Activated naive CD4-positive, alpha-beta T cell (primary cell): ENCODE measurements at places on chromosomes 11 and 22.

DNA sequence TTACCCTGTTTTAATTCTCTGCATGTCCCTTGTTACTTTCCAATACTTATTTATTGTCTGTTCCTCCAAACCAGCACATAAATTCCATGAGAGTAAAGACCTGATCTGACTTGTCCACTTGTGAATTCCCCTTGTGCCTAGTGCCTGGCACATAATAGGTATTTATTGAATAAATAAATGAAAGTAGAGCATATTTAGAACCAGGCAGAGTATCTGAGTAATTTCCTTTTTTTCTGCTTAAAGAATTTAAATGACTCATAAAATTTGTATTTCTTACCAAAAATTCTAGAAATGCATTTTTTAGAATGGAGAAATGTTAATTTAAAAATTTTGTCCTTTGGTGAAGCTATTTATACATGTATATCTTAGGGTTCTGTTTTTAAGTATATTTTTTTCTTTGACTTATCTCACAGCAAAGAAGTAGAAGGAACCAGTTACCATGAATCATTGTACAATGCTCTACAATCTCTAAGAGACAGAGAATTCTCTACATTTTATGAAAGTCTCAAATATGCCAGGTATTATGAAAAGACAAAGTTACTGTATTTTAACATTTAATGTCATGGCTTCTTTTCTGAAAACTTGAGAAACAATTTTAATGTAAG lies 96.8 kb downstream of the ATM start:
- no peak for DNase-seq

DNA sequence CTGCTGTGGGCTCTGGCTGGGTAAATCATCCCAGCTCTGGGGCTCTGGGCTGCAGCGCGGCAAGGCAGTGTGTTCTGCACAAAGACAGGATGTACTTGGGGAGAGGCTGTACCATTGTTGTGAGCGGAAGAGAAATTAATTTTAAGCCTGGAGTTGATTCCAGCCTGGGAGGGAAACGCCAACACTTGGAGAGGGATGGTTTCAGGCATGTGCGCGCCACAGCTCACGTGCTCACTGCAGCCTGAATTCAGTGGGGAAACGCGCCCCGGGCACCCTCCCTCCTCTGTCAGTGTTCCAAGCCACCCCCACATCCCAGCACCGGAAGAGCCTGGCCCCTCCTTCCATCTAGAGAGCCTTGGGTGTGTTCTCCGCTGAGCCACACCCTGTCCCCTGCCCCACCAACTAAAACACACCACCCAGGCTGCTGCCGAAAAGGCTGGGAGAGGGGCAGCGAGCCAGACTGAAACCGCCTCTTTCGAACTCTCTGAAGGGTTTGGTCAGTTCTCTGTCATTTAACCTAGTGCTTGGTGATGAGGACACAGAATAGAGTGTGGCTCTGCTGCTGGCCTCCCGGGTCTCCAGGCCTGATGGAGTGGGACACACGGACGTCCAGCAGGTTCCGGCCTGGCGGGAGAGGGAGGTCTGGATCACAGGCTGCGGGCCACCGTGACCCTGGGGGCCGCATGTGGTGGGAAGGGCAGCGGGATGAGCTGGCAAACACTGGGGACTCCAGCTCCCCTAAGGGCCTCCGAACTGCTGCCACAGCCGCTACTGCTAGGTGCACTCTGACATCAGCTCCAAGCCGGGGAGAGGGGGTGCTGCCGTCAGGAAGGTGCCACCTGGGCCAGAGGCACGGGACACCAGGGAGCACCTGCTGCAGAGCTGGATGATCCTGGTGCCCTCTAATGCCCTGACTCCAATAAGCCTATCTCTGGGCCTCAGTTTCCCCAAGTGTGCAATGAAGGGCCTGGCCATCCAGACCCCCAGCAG lies 230.8 kb downstream of the CTTN start:
- no peak for DNase-seq

GRCh38 chr22:44206330-44206645 lies 25.6 kb downstream of the PARVG start:
- no peak for DNase-seq

GRCh38 chr11:117589063-117589462 lies 208.0 kb downstream of the DSCAML1 start:
- DNase-seq: no peak

DNA sequence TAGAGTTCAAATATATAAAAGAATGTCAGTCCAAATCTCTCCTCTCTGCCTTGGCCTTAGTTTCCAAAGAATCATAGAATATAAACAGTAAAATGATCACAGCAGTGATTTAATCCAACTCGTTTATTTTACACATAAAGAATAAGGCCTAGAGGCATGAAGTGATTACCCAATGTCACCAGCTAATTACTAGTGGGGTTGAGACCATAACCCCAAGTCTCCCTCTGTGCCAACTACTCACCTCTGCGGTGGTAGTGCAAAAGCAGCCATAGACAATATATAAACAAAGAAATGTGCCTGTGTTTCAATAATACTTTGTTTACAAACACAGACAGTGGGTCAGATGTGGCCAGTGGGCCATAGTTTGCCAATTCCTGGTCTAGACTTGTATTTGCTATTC lies 96.6 kb upstream of the FAT3 start:
- no peak for DNase-seq

- DNase-seq: no peak
Measured at GRCh38 chr11:116427903-116428637, 344.7 kb downstream of the BUD13 start.

DNA sequence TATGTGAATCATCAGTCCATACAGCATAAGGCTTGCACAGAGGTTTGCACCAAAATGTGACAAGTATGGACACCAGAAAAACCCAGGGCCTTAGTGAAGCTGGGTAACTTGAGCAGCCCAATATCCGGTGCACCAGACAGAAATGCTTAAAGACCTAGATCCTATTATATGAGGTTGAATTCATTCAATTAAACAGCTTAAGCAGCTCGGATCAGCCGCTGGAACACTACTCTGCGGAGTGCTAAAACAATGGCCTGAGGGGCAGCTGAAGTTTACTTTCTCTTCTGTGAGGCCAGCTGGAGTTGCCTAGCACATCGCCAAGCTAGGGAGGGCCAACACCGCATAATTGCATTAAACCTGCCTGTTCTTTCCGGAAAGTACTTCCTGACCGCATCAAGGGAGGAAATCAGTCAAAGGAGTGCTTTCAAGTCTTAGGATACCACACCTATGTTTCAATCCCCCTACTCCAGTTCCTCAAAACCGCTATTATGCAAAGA lies 17.0 kb upstream of the FAM181B start:
- DNase-seq: no peak

- no peak for DNase-seq
Measured at GRCh38 chr22:44658311-44658953, 43.6 kb upstream of the PRR5 start.

- DNase-seq: no peak
Measured at GRCh38 chr11:86483940-86484794, 109.5 kb downstream of the CCDC81 start.

DNA sequence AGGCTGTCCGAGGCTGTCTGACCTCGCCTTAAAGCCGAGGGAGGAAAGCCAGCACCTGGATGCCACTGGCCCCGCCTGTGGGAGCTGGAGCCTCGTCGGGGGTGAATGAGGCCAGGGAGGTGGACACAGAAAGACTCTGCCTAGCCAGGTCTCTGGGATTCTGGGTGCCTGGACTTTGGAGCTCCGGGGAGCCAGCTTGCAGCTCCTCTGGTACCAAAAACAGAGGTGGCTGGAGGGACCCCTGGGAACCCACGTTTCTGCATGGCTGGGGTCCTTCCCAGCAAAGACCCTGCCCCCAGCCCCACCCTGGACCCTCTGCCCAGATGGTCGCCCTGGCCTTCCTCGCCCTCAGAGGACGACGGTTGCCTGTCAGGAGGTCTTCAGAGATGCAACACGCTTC lies 239.7 kb downstream of the BRD1 start:
- DNase-seq: no peak

DNA sequence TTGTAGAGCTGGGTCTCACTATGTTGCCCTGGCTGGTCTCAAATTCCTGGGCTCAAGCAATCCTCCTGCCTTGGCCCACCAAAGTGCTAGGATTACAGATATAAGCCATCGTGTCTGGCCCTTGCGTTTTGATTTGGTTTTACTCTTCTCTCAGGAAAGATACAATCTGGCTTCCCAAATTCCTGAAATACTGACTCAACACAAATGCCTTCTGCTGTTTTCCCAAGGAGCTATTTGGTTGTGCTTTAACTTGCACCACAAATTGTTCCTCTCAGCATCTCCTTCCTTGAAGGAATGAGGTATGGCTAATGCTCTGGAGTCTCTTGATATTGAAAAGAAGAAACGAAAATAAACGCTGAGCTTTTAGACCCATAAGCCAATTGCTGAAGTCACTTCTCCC lies 110.0 kb upstream of the PAX6 start:
- DNase-seq: no peak

DNA sequence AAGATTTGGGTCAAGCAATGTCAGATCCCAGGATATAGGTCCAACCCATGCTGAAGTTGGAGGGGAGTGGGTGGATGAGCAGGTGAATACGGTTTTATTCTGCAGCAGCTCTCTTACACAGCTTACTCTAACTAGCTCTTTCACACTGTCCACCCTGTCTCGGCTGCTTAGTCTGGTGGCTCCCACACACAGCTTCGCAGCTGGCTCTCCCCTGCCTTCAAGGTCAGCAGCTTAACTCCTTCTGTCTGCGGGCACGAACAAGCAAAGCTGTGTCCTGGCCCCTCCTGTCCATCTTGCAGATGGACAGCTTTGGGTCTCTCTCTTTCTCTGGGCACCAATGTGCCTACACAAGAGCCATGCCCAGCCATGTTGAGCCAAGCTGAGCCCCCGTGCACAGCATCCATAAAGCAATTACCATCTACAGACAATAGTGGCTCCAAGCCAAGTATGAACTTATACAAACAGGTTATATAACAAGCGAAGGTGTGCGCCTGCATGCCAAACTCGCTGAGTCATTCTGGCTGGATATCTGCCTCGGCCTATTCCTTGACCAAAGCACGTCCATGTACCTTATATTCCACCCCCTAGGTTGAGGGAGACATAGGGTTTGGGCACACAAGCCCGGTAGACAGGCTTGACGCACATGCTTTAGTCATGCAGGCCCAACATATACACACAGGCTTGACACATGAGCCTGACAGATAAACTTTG lies 1307.8 kb upstream of the RAG2 start:
- DNase-seq: no peak

DNA sequence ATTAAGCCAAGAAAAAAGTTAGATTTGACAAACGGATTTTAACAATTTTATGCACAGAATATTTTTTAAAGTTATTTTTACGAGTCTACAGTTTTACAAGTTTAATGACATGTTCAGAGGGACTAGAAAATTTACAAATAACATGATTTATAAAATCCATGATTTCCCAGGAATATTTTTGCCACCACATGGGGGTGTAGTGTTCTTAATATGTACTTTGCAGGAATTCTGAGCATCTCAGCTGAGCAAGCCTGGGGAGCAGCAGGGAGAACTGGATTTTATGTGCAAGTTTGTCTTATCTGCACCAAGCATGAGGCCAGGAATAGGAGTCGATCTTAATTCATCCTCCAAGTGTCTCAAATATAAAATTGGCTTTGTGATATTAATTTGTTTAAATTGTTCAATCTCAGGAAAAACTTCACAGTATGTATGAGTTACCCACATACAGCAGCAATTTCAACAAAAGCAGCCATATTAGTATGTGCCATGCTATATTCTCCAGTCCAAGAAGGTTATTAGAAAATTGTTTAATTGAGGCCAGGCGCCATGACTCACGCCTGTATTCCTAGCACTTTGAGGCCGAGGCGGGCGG lies 826.3 kb downstream of the DLG2 start:
- no peak for DNase-seq

GRCh38 chr11:13358596-13359270 lies 81.1 kb downstream of the BMAL1 start:
- DNase-seq: no peak

- peak; percentile 35 for DNase-seq
Measured at GRCh38 chr11:118343981-118344515, at the start of gene CD3G. CD3G (plus strand) TSS chr11:118344344; CDS start chr11:118344424, 80 bp downstream.

- no peak for DNase-seq
Measured at GRCh38 chr11:1877211-1878136, 14.2 kb downstream of the PRR33 start.

GRCh38 chr11:109680127-109680526 lies 258.1 kb downstream of the C11orf87 start:
- DNase-seq: no peak

GRCh38 chr22:46449974-46450745 lies 87.3 kb downstream of the CELSR1 start:
- no peak for DNase-seq

DNA sequence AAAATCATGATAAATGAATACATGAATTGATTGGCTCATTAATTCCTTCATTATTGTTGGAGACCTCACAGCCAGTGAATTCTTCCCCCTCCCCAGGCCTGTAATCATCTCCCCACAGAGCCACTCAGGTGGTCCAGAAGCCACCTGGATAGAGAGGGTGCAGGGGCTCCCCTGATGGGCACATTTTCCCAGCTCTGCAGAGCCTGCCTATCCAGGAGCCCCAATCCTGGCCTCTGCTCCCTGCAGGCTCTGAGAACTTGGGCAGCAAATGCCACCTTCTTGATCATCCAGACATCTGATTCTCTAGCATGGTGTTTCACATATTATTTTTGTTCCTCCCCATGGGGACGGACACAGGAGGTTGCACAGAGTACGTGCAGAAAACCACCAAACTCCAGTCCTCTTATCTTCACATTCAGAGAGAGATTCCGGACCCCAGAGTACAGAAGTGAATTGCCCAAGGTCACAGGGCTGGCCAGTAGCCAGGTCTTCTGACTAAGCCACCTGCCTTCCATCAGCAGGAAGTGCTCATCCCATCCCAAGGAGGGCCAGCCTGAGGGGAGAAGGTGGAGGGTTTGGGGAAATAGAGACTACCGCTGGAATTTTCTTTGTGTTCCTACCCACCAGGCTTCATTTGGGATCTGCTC lies 348.0 kb downstream of the BUD13 start:
- DNase-seq: no peak

GRCh38 chr22:26585104-26585790 lies 4.7 kb downstream of the TPST2 start:
- no peak for DNase-seq

GRCh38 chr11:2883640-2883978 lies 2.0 kb downstream of the CDKN1C start:
- DNase-seq: no peak

DNA sequence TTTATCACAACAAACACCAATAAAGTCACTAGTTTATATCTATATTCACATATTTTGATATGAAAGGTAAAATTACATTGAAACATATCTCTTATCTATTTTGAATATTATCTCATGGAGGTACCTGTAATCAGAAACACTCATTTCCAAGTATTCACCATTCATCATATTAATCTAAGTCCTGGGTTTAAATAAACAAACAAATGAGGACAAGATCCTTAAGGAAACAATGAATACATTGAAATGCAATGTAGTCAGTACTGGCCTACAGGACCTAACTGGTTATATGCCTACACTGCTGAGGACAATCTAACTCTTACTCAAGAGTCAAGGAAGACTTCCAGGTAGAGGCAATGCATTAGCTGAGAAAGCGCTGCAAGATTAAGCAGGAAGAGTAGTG lies 1411.9 kb upstream of the RAG2 start:
- no peak for DNase-seq
